Large intestine (tissue), 12 donors: ENCODE measurements at places on chromosomes 6 and 20.
A peak's percentile ranks its signal among the peaks of the same experiment; 100 is the strongest.

GRCh38 chr6:121533321-121533841 lies 97.9 kb downstream of the GJA1 start:
- DNase-seq: no peak

- no peak for DNase-seq
These were observed 50.3 kb downstream of the OR2B2 start for GRCh38 chr6:27861861-27862260.

DNA sequence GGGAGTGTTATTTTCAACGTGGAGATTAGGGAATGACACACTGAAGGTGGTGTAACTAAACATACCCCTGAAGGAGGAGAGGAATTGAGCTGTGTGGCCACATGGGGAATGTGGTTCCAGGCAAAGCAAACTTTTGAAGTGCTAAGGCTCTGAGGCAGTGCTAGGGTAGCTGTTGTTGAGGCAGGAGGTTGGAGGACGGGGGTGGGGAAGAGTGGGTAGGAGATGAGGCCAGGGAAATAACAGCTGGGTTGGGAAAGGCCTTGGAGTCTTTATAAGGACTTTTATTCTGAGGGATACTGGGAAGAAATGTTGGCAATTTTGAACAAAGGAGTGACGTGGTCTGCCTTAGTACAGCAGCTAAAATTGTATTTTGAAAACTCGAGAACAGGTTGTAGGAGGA lies 13.0 kb downstream of the RPRD1B start:
- DNase-seq: no peak

GRCh38 chr6:16398587-16398986 lies 160.2 kb downstream of the GMPR start:
- DNase-seq: no peak

- DNase-seq: no peak
These were observed 95.7 kb upstream of the BMP2 start for GRCh38 chr20:6671829-6672228.

DNA sequence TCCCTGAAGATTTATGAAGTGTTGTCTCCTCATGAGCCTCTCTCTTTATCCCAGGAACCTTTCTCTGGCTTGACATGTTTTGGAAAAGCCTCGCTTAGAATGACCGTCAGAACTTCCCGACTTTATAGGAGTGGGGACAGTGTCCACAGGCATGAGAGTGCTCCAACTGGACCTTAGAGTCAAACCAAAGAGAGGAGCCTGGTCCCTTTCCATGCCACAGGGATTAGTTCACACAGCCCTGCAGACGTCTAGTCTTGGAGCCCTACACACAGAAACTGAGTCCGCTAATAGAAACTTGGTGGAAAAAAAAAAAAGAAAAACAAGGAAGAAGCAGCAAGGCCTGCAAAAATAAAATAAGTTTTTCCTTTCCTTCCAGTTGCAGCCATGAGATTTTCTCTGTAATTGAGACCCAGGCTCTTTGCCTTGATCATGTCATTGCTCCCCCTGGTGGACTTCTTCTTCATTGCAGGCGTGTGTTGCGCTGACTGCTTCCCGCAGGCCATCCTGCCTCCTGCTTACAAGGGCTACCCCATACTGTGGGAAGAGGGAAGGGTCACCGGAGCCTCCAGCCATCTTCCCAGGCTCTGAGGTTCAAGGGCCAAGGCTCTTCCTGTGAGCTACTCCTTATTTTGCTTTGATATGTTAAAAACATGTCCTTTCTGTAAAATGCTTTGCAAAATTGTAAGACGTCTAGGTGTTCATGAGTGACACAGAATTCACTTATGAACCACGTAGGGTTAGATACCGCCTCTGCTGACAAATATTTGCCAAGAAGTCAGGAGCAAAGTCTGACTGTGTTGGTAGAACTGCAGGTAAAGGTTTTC lies 201.0 kb downstream of the UST start:
- DNase-seq: peak; percentile 84

DNA sequence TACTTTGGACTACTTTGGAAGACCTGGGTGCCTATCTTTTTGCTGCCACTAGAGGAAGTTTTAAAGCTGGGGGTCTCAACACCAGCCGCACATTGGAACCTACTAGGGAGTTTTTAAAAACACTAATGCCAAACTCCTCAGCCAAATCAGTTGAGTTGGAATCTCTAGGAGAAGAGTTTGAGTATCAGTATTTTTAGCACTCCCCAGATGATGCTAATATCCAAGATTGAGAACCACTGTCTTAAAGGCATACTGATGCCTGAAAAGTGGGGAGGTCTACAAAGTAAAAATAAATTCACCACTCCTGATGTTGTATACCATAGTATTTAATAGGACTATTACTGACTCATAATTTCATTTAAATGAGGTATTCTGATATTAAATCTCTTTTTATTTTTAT lies 62.9 kb upstream of the COL21A1 start:
- DNase-seq: no peak

DNA sequence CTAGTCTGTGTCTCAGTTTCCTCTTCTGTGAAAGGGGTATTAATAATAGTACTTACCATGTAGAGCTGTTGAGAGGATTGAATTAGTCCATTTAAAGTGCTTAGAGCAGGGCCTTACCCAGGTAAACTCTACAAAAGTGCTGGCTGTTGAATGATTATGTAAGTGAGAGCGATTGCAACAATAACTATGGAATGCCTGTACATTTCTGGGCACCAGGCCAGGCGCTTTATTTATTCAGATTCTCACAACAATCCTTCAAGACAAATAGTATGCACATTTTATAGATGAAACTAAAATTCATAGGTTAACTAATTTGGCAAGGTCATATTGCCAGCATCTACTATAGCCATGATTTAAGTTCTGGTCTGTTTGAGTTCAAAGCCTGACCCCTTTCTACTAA lies 78.3 kb upstream of the MMS22L start:
- no peak for DNase-seq

- no peak for DNase-seq
These were observed 148.9 kb downstream of the MAFB start for GRCh38 chr20:40540166-40540565.

GRCh38 chr20:5524896-5525295 lies 208.1 kb upstream of the PROKR2 start:
- no peak for DNase-seq

DNA sequence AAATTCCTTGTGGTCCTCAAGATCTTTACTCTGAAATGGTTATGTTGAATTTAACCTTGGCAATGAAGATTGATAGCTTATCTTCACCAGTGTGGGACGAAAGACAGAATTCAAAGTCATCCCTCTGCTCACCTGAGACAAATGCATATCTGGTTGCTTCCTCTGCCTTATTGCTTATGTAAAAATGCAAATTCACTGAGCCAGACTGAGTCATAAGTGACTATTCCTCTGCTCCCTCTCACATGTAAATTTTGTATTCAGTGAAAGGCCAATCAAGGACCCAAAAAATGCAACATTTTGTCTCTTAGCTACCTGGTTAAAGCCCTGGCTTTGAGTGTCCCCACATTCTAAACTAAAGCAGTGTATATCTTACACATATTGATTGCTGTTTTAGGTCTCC lies 593.1 kb upstream of the GJE1 start:
- no peak for DNase-seq
